GM19239 (cell line): ENCODE measurements at places on chromosomes 2 and 18.

GRCh38 chr2:72033636-72034035 is 114.0 kb downstream of the CYP26B1 start:
- DNase-seq, result no peak

DNA sequence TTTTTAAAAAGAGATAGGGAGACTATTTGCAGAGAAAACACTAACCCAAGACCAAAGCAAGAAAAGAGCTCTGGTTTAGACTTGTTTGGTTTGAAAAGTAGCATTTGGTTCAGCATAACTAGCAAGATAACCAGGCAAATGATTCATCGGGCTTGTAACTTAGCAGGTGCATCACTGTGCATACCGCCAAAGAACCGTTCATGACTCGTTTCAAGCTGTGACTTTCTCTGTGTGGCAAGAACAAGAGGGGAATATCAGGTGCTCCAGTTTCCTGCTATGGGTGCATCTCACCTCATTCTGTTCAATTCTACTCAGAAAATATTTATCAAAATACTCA is 244.9 kb downstream of the ETAA1 start:
- DNase-seq, result no peak

- DNase-seq, result no peak
Measured at GRCh38 chr18:75618146-75618545, 190.6 kb upstream of the SMIM21 start.

DNA sequence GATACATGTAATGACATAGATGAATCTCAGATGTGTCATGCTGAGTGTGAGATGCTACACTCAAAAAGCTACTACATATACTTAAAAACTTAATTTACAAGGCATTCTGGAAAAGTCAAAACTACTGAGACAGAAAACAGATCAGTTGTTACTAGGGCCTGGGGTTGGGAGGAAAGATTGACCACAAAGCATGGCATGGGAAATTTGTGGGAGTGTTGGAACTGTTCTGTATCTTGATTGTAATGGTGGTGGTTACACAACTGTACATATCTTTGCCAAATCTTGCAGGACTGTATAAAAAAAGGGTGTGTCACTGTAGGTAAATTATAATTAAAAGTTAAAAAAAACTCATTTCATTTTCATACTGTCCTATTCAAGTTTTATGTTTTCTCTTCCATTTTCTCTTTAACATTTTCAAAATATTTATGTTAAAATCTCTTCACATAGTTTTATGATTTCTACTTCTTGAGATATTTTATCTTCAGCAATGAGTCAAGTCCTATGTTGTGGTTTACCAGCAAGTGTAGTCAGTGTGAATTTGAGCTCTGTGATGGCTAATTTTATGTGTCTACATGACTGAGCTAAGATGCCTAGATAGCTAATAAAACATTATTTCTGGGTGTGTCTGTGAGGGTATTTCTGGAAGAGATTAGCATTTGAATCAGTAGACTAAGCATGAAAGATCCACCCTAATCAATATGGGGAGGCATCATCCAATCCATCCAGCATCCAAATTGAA is 58.6 kb upstream of the VRK2 start:
- DNase-seq, result no peak

- DNase-seq, result no peak
Measured at GRCh38 chr2:224222291-224222690, 179.6 kb downstream of the FAM124B start.

- no peak for DNase-seq
Measured at GRCh38 chr2:189134485-189134884, 45.1 kb downstream of the COL5A2 start.

DNA sequence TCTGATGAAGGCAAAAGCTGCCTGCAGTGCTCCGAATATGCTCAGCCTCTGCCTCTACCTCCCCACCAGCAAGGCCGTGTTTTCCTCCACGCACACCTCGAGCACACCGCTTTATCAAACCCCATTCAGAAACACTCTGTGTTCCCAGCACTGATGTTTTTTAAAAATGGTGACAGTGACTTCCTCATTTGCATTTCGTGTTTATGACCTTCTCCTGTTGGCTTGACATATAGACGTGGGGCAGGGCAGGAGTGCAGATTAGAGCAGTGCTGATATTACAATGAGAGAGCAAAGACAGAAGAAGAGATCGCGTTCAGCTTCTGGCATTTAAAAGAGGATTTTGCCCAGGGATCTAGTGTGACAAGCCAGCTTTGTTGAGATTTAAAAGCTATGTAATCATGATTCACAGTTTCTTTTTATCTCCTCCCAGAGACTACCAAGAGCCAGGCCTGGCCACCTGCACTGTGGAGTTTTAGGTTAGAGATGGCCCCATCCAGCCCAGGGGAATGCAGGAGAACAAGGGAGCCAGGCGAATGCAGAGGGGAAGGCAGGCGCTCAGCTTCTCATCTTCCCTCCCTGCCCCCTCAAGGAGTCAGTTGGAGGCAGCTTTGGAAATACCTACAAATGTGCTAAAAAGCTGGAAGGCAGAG is 61.5 kb upstream of the NEDD4L start:
- DNase-seq, result no peak

DNA sequence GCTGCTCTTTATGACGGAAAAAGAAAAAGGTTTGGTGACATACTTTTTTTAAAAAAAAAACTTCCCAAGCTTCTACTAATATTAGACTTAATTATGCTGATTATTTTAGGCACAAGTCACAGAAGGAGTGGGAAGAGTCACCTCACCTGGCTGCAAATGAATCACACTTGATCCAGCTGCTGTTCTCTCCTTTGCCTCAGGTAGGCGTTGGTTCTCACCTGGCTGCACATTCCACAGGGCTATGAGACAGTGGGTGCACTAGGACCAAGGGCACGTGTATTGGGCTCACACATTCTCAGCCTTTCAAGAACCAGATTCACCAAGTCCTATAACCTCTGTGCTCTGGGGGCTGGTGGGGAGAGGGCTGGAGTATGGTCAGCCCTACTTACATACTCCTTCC is 93.3 kb downstream of the TGFA start:
- DNase-seq, result no peak

GRCh38 chr18:9206421-9206820 is 69.8 kb downstream of the ANKRD12 start:
- DNase-seq, result no peak

GRCh38 chr2:61634512-61634911 is 96.4 kb upstream of the XPO1 start:
- no peak for DNase-seq

DNA sequence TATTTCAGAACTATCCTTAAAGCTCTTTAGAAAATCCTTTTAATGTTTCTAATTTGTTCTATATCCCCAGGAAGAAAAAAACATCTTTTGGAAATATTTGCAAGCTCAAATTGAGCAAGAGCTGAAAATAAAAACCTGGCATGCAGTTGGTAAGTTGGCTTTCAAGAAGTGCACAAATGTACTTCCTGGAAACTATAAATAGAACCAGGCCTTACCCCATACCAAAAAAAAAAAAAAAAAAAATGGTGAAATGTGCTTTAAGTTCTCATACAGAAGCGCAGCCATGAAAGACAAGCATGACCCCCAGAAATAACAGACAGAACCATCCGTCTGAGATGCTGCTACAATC is 178.5 kb downstream of the HDAC4 start:
- no peak for DNase-seq

GRCh38 chr2:70123051-70123828 is 36.0 kb downstream of the PCBP1 start:
- no peak for DNase-seq

- DNase-seq, result no peak
Measured at GRCh38 chr18:3350566-3351527, 88.9 kb downstream of the MYL12B start.
